ENCODE measurements at places on chromosomes 2 and 18. TPM values are rescaled to one million over a fixed set of nuclear protein-coding genes. Genes with fewer than 3 reads are reported as not detected.

Gene NT5DC4
- total RNA-seq: not detected

Gene ESPNL
- 0.05 TPM for total RNA-seq

Gene TGFA
- not detected for total RNA-seq

DNA sequence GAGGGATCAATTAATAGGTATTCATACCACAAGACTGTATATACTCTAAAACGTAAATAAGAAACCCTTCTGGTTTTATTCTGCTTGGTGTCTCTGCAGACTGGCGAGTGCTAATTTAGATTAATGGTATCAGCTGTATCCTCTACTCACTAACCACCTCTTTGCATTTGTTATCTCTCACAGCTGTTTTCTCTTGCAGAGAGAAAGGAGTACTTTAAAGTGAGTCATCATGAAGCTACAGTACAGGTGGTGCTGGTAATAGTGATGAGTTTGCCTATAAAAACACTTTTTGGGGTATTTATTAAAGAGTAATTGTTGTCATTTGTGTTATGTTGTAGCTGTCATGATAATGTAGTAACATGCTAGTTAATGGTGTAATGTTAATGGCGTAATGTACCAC lies 147.7 kb downstream of the NETO1 start:
- H3K4me3 ChIP-seq: no peak overlapping the region
- H3K27me3 ChIP-seq: no peaks in the 10 kb centered on the region
- no peaks in the 10 kb centered on the region for H3K4me1 ChIP-seq
- DNase-seq: no peak
- no peak overlapping the region for H3K27ac ChIP-seq
- no peaks in the 10 kb centered on the region for H3K36me3 ChIP-seq

DNA sequence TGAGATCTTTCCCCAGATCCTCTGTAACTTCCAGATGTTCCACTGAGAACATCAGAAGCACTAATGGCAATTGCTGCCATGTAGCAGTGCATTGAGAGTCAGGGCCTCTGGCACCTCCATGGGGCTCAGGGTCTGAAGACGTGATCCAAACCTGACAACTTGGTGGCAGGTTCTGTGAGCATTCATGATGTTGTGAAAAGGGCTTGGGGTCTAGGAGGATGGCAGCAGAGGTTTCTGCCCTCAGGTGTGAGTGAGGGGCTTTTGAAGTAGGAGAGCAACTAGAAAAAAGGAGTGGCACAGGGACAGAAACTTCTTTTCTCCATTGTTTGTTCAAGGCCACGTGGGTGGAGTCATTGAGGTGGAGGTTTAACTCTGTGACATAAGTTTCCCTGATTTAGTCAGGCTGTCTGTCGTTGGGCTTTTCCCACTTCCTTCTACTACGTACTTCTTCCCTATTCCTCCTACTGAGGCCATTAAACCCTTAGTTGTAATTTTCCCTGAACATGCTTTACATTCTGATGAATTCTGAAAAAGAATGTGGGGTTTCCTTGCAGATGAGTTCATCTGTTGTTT lies 13.1 kb downstream of the CFLAR start:
- DNase-seq: peak; percentile 58
- peak overlapping the region; percentile 99 for H3K27ac ChIP-seq
- H3K27me3 ChIP-seq: no peaks in the 10 kb centered on the region
- H3K4me1 ChIP-seq: peaks cover 64% of the 10 kb centered on the region

GRCh38 chr18:10297086-10297485 lies 157.3 kb upstream of the APCDD1 start:
- H3K4me3 ChIP-seq: no peak overlapping the region
- no peak for DNase-seq
- H3K27me3 ChIP-seq: peaks cover 2% of the 10 kb centered on the region
- H3K36me3 ChIP-seq: no peaks in the 10 kb centered on the region
- no peak overlapping the region for H3K27ac ChIP-seq

- H3K4me1 ChIP-seq: peaks cover 7% of the 10 kb centered on the region
- H3K27me3 ChIP-seq: peaks cover 5% of the 10 kb centered on the region
- H3K36me3 ChIP-seq: no peaks in the 10 kb centered on the region
- no peak for DNase-seq
- no peak overlapping the region for H3K27ac ChIP-seq
- H3K4me3 ChIP-seq: no peak overlapping the region
These were observed 25.6 kb upstream of the GTF2A1L start for GRCh38 chr2:48592067-48592466.

DNA sequence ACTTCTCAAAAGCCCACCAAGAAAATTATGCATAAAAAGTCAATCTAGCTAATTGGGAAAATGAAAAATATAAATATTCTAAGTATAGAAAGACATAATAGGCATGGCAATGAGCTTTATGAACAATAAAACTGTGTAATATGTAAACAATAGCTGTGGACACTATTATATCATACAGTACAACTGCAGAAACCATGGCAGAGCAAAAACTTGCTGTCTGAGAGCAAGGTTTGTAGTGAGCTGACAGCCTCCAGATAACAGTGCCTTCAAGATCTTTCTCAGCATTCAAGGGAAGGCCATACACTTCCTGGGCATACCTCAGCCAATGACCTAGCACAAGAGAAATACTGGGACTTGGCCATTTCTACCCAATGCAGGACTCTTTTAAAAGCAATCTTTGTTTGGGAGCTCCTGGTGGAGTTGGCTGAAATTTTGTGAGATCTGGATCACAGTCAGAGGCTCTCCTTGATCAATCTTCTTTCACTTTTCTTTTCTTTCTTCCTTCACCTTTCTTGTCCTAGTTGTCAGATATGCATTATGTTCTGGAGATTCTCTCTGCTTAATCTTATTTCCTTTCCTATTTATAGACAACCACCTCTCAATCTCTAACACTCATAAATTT lies 427.2 kb upstream of the UBE2E3 start:
- no peaks in the 10 kb centered on the region for H3K36me3 ChIP-seq
- no peak overlapping the region for H3K4me3 ChIP-seq
- H3K27me3 ChIP-seq: no peaks in the 10 kb centered on the region
- H3K27ac ChIP-seq: no peak overlapping the region
- DNase-seq: no peak

DNA sequence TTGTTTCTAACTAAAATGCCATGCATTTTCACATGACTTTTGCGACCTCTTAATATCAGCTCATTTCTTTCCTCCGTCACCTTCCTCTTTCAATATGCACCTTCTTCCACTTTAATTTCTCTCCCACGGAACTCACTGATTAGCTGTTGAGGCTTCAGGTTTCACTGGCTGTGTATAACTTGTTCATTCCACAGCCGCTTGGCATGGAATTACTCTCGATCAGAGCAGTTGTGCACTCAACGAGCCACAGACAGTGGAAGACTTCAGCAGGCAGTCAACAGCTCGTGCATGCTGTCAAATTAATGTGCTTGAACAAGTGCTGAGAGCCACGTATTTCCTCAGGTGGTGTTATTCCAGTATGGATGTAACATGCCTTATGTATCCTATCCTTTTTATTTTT lies 491.2 kb upstream of the DDX18 start:
- H3K27ac ChIP-seq: no peak overlapping the region
- no peak overlapping the region for H3K4me3 ChIP-seq
- no peaks in the 10 kb centered on the region for H3K27me3 ChIP-seq

DNA sequence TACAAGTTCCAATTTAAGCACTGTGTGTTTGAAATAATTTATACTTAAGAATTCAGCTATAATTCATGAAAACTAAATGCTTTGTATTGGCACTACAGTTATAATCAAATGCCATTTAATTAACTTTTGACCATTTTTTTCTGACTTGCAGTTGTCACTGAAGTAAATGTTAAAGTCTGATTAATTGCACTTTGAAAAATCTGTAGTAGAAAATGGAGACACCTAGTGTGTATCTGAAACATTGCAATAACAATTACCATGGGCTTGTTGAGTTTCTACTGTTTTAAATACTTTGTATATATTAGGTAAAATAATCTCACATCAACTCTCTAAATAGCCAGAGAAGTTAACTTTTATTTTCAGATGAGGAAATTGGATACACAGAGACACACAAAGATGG lies 458.6 kb upstream of the FSIP2 start:
- no peak overlapping the region for H3K27ac ChIP-seq
- peaks cover 2% of the 10 kb centered on the region for H3K27me3 ChIP-seq
- no peak overlapping the region for H3K4me3 ChIP-seq
- no peaks in the 10 kb centered on the region for H3K4me1 ChIP-seq
